Naive thymus-derived CD4-positive, alpha-beta T cell (primary cell): ENCODE measurements at places on chromosomes 2 and 18. TPM values are rescaled to one million over a fixed set of nuclear protein-coding genes. Genes with fewer than 3 reads are reported as not detected.

The IFIH1 gene
- 74.5 and 77.9 TPM in 2 replicates for total RNA-seq

The IL1RN gene
- total RNA-seq: 14.3 TPM

The UBE2E3 gene
- total RNA-seq: 24.3 TPM

The AQP4 gene
- not detected for total RNA-seq

The MAP3K19 gene
- total RNA-seq: not detected
